M059J (cell line): ENCODE measurements at places on chromosomes 6 and 20. TPM values are rescaled to one million over a fixed set of nuclear protein-coding genes. Genes with fewer than 3 reads are reported as not detected.

ADGRB3 gene
- total RNA-seq: 0.62 and 2.0 TPM in 2 replicates

PGC gene
- total RNA-seq: not detected in 2 replicates

TGM3 gene
- not detected in 2 replicates for total RNA-seq

OR2H2 gene
- not detected in 2 replicates for total RNA-seq

CFAP206 gene
- 2.4 and 2.7 TPM in 2 replicates for total RNA-seq

CLPSL2 gene
- not detected in 2 replicates for total RNA-seq

PGBD1 gene
- total RNA-seq: 10.5 and 11.9 TPM in 2 replicates

ALDH5A1 gene
- total RNA-seq: 1.8 and 3.0 TPM in 2 replicates
